ENCODE measurements at places on chromosomes 12 and 14.

DNA sequence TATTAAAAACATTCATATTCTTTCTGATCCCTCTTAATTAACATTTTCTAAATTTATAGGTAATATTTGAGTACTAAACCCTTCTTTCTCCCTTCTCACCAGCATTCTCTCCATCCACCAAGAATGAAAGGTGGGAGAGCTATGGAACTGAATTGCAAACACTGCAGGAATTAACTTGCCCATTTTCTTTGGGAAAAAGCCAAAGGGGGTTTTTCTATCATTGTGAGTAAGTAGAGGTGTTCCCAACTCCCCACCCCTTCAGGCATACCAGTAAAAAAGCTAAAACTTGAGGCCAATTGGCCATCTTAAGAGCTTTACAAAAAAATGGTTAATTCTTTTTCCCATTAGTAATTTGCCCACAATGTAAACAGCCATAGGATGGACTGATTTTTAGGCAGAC lies 23.7 kb downstream of the PCNX1 start:
- no peak for DNase-seq

DNA sequence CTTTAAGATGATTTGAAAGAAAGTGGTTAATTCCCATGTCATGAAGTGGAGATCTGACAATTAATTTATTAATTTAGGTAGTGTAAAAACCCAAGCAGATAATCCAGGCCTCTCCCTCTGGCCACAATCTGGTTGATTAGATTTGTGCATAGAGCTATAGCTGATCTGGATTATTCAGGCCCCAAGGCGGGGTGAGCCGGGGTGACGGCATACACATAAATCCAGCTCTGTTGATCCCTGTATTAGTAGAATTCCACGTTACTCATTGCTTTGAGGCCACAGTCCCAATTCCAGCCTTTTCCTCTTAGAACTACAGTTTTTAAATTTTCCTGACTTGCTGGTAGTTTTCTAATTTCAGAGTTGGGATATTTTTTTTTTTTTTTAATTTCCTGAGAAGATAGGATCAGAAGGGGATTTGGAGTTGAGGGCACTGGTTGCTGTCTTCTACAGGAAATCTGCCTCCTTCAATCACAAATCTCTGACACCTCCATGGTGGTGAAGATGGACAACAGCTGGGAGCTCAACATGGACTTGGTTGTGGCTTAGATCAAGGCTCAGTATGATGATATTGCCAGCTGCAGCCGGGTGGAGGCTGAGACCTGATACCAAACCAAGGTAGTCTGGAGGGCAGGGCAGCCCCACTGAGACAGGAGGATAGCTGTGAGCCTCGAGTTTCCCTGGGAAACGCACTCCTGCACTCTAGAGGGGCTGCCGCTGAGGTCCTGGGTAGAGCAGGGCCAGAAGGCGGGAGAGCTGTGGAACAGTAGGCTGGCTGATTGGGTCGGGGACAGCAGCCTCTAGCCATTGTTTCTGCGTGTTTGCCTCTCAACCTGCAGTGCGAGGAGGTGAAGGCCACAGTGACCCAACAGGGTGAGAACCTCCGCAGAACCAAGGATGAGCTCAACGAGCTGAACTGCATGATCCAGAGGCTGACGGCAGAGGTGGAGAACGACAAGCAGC lies 19.4 kb downstream of the KRT85 start:
- DNase-seq: no peak

DNA sequence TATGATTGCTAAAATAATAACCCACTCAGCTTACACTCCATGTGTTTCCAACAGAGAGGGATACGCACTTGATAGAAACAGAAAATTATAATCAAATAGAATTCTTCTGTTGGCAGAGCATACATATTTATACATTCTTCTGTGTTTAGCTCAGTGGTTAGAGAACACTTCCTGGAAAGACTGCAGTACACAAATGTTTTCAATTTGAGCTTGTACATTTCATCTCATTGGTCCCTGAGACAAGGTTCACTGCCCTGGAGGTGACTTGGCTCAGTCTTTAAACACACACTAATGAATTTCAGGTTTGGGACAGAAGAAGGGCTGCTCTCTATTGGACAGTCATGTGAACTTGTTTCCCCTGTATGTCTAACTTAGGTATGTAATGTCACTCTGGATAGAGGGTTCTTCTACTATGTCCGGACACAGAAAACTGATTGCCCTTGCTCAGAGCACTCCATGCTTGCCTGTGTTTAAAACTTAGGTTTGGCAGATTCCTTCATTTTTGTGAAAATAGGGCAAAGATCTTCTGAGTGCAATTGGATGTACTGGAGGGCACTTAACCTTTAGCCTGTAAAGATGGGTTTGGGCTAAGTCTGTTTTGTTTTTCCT lies 22.9 kb downstream of the PROX2 start:
- DNase-seq: no peak

- no peak for DNase-seq
Observed at GRCh38 chr12:23950210-23950774, 822 bp upstream of the SOX5 start.

- no peak for DNase-seq
Observed at GRCh38 chr12:57218030-57218853, 1.6 kb downstream of the NXPH4 start.

DNA sequence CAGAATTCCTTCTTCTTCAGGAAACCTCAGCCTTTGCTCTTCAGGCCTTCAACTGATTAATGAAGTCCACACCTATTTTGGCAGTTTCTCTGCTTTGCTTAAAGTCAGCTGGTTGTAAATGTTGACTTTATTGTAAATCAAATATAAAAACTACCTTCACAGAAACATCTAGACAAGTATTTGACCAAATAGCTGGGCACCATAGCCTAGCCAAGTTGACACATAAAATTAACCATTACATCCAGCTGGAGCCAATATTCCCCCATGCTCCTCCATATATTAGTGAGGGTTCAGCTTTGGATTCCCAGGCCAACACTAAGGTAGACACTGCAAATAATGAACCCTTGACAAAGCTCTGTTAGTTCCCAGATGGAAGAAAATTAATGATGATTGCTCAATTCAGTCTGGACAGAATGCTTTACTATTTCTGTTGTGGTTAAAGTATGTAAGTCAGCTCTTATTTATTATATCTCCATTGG lies 125.5 kb downstream of the ZFP36L1 start:
- no peak for DNase-seq

DNA sequence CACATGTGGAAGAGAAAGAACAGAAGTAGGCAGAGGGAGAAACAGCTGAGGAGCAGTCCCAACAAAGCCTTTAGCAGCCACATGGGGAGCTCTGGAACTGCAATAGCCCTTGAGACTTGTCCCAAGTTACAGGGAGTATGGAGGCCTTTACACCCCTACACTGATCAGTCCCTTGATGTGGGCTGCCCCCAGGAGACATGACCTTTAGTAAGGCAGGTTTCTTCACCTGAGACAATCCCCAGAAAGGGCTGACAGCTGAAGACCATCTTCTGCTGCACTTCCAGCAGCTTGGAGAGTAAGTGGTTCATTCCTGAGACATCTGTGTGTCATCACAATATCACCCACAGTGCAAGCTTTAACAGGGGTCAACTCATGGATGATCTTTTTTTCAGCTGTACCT lies 8.6 kb upstream of the SNAPC1 start:
- DNase-seq: no peak

- DNase-seq: no peak
Observed at GRCh38 chr12:76925135-76925534, 46.3 kb upstream of the CSRP2 start.

DNA sequence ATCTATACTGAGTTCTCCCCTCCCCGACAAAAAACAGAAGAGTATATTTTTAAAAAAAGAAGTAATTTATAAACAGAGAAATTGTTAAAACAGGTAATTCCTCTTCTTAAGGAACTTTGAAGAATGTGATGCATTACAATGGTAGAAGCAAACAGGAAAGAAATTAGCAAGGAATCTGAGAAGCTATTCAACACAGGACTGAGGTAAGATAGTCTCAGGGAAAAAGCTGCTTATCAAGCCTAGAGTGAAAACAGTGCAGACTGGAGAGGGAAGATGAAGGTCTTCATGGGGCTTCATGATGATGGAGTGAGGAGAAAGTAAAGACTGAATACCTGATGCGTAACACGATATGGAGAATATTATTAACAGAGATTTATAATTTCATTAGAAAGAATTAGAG lies 880.0 kb downstream of the SLC16A7 start:
- no peak for DNase-seq

DNA sequence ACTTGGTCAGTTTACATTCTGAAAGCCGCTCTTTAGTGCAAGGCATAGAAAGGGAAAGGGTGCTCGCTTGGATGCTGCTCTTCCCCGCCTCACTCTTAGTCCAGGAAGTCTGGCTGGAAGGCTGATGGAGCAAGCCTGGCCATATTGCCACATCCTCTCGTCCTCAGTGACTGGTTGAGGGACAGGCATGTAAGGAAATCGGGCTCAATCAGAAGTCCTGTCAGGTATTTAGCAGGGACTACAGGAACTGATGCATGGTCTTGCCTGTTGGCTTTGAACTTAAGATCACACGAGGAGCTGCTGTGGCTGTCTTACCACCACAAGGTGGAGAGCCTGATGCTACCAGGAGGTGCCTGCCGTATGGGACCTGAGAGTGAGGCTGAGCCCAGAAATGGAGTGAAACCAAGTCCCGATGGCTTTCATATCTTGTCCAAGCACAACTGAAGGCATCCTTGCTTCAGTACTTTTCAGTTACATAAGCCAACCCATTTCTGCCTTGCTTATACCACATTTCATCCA lies 10.7 kb upstream of the C12orf75 start:
- no peak for DNase-seq

DNA sequence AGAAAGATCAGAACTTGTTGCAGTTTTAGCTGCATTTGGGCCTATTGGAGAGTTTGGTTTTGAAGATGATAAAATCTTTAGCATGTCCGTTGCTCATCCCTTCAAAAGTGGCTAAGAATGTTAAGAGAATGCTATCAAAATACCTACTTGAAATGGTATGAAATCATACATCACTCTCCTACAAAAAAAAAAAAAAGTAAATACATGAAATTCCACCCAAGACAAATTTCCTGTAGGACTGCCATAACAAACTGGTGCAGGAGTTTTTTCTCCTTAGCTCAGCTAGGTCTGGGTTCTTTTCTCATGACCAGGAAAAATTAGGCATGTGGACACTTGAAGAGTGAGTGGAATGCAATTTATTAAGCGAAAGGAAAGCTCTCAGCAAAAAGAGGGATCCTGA lies 15.9 kb upstream of the FAR2 start:
- DNase-seq: no peak

- no peak for DNase-seq
Observed at GRCh38 chr12:14621826-14622225, 54.1 kb upstream of the PLBD1 start.

GRCh38 chr14:23932639-23933038 lies 20.9 kb upstream of the DHRS4 start:
- no peak for DNase-seq

DNA sequence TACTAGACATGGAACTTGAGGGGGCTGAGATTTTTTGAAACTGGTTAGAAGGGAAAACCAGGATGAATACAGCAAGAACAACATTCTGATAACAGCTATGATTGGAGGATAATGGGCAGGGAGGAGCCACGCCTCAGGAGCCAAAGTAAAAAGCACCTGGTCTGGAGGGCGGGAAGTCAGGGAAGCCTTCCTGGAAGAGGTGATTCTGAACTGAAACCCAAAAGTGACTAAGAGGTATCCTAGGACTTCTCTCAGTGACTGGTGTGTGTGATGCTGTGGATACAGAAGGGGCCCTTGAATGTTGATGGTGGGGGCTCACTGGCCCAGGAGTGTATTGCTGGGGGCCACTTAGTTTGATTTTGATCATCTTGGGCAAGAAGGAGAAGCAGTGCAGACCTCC lies 18.8 kb upstream of the GPR68 start:
- no peak for DNase-seq

DNA sequence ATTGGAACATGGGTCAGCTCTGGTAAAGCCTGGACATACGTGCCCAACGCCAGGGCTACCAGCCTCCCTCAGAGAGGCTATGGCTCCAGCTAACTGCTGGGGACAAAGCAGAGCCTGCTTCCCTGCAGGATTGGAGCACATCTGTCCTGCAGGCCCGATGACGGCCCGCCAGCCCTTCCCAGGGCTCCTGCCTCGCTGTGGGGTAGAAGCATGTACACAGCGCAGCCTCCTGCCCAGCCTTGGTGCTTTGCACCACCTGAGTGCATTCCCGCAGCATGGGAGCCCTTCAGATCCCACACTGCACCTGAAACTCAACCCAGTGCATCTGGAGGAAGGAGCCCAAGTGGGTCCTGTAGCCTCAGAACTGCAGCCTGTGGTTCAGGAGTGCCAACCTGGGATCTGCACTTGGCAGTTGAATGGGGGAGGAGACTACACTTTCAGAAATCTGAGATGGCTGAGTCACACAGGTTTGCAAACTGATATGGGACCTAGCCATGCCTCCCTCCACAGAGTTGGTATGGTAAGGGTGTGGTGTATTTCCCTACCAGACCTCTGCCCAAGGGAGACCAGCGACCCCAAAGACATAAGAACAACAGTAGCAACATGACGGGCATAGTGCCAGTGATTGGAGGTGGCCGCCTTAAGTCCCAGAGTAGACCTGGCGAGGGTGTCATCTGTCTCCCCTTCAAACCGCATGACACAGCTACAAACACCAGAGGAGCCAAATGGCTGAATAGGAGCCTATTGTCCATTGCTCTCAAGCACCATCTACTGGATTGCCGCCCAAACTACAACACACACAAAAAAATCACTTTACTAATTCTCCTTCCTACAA lies 273.9 kb upstream of the MIS18BP1 start:
- DNase-seq: no peak

- no peak for DNase-seq
Observed at GRCh38 chr12:25115677-25116076, 79.3 kb downstream of the DNAI7 start.

- no peak for DNase-seq
Observed at GRCh38 chr12:57541001-57541400, 6.0 kb downstream of the DCTN2 start.

GRCh38 chr14:94536836-94537235 lies 24.4 kb upstream of the SERPINA4 start:
- DNase-seq: no peak

DNA sequence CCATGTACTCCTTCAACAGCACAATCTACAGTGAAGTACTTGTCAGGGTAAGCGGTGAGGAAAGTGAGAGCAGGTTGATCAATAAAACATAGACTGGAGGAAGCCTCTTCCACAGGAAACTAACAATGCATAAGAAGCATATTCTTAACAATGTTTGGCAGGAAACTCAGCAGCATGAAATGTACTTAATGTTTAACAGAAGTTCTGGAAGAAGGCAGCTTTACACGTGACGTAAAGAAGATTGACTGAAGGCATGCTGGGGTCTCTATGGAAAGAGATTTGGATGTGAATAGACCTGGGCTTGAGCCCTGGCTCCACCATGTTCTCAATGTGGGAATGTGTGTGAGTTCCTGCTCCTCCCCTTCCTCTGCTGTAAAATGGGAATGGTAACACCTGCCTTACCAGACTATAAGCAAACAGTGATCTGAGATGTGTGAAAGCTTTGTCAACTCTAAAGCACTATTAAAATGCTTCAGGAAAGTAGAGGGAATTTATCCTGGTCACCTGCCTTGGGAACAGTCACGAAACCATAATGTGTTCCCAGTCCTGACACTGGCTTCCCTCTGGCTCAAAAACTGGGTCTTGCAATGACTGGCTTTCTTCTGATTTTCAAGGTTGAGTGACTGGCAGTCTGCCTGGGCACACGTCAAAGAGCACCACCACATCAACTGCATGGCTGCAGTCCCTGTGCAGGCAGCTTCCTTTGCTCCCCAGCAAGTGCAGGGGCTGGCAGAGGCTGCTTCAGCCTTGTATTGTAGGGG lies 384.6 kb downstream of the APAF1 start:
- DNase-seq: no peak

- no peak for DNase-seq
Observed at GRCh38 chr12:125111403-125111802, 46.2 kb downstream of the AACS start.

All from CD4-positive, alpha-beta T cell treated with Interferon gamma for 1 hour (primary cell).